ENCODE measurements at places on chromosomes 2 and 18. TPM values are rescaled to one million over a fixed set of nuclear protein-coding genes. Genes with fewer than 3 reads are reported as not detected.
A peak's percentile ranks its signal among the peaks of the same experiment; 100 is the strongest.

DNA sequence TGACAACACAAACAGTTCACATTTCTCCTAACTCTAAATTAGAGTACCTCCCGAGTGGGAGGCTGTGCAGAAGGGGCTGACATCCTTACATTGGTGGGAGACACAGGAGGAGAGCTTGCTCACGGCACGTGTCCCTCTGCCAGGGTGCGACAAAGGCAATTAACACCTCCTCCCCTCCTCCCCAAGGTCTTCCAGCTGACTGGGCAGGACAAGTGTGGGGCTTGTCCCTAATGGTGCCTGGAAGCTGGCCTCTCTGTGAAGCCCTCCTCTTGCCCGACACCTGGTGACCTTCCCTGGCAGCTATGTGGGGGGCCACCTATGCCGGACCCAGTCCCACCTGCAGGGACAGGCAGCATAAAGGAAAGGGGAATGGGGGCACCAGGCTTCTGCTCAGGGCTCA lies 57.0 kb downstream of the FAM168B start:
- no peak overlapping the region for H3K4me3 ChIP-seq
- H3K27me3 ChIP-seq = peaks cover 6% of the 10 kb centered on the region
- no peaks in the 10 kb centered on the region for H3K36me3 ChIP-seq
- H3K4me1 ChIP-seq = peaks cover 3% of the 10 kb centered on the region

DNA sequence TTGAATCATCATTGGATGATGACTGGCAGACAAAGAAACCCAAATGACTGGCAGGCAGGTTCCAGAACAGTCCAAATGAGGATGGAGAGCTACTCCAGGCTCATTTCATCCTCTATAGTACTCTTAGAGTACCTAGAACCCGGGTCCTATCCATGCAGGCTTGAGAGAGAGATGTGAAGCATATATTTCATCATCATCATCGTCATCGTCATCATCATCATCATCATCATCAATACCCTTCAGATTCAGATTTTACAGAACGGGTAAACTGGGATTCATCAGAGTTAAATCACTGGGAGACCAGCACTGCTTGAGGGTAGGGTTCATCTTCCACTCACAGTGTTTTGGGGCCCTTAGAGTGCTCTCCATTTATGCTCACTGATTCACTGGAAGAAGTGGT lies 52.3 kb downstream of the PAX8 start:
- no peaks in the 10 kb centered on the region for H3K36me3 ChIP-seq
- H3K27me3 ChIP-seq = no peaks in the 10 kb centered on the region
- no peak for DNase-seq
- no peak overlapping the region for H3K4me3 ChIP-seq
- H3K27ac ChIP-seq = no peak overlapping the region

DNA sequence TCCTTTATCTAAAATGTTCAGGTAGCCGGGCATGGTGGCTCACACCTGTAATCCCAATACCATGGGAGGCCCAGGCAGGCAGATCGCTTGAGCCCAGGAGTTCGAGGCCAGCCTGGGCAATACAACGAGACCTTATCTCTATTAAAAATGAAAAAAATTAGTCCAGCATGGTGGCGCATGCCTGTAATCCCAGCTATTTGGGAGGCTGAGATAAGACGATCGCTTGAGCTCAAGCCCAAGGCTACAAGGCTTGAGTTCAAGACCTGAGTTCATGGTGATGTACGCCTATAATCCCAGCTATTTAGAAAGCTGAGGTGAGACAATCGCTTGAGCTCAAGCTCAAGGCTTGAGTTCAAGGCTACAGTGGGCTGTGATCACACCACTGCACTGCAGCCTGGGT lies 45.6 kb upstream of the GPR75 start:
- H3K36me3 ChIP-seq = peaks cover 74% of the 10 kb centered on the region
- no peaks in the 10 kb centered on the region for H3K4me1 ChIP-seq
- DNase-seq = no peak
- no peak overlapping the region for H3K27ac ChIP-seq

- H3K4me3 ChIP-seq = no peak overlapping the region
- peak; percentile 21 for DNase-seq
- no peak overlapping the region for H3K27ac ChIP-seq
- H3K4me1 ChIP-seq = no peaks in the 10 kb centered on the region
These were observed 69.5 kb upstream of the HDAC4 start for GRCh38 chr2:239470151-239470900.

DNA sequence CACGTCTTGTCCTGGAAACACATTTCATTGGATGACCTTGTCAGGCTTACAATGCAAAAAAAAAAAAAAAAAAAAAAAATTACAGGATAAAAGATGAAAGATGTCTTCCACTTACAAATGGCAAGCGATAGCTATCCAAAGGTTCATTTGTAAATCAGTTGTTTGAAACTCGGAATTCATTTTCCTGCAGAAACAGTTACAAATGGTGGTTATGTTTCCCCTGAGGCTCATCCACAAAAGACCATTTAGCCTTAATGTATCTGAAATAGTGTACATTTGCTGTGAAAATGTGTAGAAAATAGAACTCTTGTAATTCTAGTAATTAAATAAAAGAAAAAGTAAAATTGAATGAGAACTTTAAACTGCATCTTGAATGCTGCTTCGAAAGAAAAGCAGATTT lies 25.9 kb downstream of the DPP10 start:
- no peaks in the 10 kb centered on the region for H3K36me3 ChIP-seq
- no peak overlapping the region for H3K4me3 ChIP-seq
- H3K27ac ChIP-seq = no peak overlapping the region
- no peak for DNase-seq
- H3K27me3 ChIP-seq = no peaks in the 10 kb centered on the region

DNA sequence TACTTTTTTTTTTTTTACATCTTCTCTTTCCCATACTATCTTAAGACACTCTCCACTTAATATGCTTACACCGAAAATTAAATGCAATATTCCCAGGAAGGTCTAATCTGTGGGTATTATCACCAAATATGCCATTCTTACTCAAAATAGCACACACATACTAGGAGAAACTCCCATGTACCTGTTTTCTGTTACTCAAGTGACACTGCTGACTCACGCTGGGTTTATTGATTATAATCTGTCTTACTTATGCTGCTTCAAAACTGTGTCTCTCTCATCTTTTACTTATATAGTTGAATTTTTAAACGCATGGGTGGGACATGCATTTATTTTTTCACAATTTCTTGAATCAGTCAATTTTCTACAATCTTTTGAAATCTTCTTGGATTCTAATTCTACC lies 29.9 kb downstream of the MRPL19 start:
- H3K36me3 ChIP-seq = no peaks in the 10 kb centered on the region
- no peaks in the 10 kb centered on the region for H3K4me1 ChIP-seq
- no peak for DNase-seq
- no peaks in the 10 kb centered on the region for H3K27me3 ChIP-seq
- H3K4me3 ChIP-seq = no peak overlapping the region
- H3K27ac ChIP-seq = no peak overlapping the region

MPP4 gene
- total RNA-seq = 0.95 TPM

LHCGR gene
- total RNA-seq = 2.2 TPM

CCDC141 gene
- total RNA-seq = 1.8 TPM

Measured in adrenal gland (tissue), 19 donors.